ENCODE measurements at places on chromosomes 6 and 20.

DNA sequence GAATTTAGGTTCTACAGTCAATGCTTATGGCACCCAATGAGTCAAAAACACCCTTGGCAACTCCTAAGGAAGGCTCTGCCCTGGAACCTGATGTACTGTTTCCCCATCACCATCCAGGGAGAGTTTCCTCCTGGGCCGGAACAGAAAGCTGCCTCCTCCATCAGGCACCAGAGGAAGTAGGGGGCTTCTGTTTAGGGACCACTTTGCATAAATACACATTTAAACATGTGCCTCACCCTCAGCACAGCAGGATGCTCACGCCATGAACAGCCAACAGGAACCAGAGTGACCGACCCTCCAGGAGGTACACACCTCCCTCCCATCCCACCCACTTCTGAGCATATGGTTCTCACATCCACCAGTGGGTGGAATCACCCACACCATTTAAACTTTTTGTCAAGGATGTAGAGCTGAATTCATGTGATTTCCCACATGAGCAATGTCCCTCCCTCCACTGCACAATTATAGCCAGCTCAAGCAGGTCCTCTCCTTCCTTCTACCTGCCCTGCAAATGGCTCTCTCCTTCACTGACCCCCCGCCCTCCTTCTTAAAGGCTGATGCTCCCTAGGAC is 14.8 kb downstream of the DDRGK1 start:
- no peak for DNase-seq

DNA sequence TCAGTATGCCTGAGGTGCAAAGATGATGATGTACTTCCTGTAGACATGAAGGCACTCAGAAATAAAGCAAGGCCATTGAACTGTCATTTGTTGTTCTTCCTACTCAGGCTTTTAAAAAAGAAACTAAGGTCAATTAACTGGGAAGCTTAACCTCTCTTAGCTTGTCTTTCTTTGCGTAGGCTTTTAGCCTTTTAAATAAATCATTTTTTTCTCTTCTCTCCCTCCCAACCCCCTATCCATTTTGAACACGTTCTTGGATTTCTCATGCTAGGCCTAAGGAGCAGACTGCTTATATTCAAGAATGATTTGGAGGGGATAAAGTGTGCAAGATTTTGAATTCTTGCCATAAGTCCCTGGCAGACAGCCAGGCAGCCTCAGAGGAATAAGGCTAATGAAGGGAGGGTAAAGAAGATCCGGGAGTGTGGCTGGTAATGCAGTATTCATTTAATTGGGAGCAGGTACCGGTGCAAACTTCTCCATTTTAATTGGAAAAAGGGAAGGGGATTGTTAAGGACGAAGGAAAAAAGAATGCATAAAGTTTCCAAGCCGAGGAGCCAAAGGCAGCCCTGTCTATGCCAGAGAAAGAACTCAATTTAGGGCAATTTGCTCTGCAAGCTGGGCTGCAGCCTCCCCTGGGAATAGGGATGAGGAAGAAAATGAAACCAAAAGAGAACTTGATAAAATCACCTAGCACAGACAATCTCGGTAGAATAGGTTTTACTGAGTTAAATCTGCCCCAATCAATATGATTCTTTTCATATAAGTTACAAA is 343.8 kb upstream of the MMS22L start:
- DNase-seq = no peak

DNA sequence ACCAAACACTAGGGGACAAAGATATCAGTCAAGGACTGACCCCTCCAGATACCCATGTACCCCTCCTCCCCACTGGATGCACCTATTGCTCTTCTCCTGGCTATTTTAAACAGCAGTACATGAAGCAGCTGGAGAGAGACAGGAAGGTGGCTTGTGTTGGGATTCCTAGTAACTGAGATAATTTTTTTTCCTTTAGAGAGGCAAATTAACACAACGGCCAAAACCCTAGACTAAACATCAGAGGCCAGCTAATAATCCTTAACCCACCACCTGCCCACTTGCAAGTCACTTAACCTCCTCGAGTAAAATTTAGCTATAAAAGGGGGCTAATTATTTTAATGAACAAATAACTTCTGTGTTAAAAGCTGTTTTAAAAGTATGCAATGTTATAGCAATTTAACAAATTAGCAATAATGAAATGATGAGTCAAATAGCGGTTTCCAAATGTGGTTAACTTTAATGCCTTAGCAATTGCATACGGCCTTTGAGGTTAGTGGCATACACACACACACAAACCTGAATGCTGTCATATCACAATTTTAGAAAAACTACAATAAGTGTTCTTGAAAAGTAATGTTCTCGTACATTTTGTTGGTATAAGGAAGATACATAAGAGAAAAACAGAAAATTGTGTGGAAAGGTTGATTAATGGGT is 151.7 kb downstream of the FRK start:
- no peak for DNase-seq

- no peak for DNase-seq
Measured at GRCh38 chr6:56659721-56660380, 17.2 kb upstream of the DST start.

DNA sequence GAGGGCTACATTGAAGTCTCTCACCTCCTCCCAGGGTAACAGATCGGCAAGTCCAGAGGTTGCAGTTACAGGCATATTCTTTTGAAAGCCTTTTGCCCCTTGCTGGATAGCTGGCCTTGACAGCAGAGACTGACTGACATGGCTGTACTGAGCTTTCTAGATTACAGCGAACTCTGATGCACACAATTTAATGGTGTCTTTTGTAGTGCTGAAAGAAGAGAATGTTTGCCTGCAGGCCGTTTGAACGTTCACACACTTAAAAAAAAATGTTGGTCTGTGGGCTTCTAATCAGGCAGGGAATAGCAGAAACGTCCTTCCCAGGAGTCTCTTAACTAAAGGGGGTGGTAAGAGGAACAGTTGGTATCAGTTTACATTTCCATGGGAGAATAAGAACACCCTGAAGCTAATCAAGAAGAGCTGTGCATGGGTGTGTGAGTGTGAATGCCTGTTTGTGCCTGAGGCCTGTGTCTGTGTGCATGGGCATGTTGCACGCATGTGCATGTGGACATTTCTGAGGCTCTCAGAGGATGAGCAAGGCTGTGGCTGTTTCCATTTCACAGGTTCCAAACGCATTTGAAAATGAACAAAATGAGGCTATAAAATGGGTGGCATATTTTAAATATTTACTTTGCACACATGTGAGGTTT is 213.9 kb upstream of the SSTR4 start:
- no peak for DNase-seq

GRCh38 chr6:156992020-156992804 is 215.0 kb downstream of the ARID1B start:
- DNase-seq = no peak

GRCh38 chr20:3857405-3857804 is 10.8 kb downstream of the MAVS start:
- DNase-seq = no peak

DNA sequence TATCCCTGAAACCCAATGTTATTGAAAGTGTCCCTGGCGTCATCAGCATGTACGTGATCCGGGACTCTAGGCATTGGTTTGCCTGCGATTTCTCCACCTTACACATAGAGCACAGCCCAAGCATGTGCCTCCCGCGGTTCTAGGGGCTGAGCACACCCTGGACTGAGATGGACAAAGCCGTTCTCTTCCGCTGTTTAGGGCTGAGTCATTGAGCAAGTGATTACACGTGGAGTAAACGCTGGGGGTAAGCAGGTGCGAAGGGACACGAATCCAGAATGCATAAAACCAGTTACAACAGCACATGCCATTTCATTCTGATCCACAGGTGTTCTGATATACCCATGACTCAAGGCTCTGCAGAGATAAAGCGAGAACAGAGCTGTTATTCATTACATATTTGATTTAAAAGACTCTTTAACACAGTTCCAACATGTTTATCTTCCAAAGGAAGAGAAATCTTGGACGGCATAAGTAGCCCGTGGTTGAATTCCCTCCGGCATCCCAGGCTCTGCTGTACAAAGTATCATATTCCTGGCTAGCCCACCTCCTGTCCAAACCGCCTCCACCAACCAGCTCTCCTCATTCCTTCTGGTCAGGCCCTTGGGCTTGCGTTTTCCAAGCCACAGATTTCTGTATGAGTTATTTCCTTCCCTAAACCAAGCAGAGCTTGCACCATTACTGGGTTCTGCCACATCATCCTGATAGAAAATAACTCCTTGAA is 36.1 kb upstream of the THBS2 start:
- no peak for DNase-seq

DNA sequence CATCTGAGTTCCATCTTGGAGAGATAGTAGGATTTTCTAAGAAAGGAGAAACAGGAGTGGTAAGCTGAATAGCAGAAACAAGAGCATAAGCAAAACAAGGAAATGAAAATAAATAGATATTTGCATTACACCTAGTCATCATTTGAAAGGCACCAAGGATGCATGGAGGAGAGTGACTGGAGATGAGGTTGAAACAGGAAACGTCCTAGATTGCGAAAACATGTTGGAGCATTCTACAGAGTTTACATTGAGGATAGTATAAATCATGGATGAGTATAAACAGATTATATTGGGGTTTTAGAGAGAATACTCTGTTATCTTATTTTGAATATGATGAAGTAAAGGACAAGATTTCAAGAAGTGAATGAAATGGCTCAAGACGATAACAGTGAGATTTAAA is 507.3 kb downstream of the EYS start:
- DNase-seq = no peak

DNA sequence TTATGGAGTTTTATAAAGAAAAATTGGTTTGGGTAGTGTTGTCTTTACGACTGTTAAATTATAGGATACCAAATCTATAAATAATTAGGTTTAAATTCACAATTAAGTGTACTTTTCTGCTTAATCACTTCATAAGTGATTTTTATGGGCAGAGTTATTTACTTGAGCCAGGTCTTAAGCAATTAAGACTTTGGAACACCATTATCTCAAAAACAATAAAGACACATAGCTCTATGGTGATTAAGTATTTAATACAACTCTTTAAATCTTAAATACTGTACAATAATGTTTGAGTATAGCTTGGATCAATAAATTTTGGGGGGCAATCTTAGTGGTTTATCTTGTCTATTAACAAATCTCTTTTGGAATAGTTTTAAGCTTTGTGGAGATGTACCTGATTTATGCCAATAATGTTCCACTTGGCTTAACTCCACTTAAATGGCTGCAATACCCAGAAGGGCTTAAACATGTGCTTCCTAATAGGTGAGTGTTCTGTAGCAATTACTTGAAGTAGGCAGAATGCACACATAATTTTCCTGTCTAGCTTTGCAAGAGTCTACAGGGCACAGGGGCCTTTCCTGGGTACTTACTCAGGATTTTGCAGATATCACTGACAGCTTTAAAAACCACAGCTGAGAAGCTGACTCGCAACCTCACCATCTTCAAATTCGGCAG is 7.5 kb downstream of the FERMT1 start:
- DNase-seq = no peak

GRCh38 chr6:45791211-45792168 is 224.2 kb downstream of the CLIC5 start:
- DNase-seq = no peak

- DNase-seq = no peak
Measured at GRCh38 chr6:129903082-129903481, 42.0 kb upstream of the TMEM244 start.

DNA sequence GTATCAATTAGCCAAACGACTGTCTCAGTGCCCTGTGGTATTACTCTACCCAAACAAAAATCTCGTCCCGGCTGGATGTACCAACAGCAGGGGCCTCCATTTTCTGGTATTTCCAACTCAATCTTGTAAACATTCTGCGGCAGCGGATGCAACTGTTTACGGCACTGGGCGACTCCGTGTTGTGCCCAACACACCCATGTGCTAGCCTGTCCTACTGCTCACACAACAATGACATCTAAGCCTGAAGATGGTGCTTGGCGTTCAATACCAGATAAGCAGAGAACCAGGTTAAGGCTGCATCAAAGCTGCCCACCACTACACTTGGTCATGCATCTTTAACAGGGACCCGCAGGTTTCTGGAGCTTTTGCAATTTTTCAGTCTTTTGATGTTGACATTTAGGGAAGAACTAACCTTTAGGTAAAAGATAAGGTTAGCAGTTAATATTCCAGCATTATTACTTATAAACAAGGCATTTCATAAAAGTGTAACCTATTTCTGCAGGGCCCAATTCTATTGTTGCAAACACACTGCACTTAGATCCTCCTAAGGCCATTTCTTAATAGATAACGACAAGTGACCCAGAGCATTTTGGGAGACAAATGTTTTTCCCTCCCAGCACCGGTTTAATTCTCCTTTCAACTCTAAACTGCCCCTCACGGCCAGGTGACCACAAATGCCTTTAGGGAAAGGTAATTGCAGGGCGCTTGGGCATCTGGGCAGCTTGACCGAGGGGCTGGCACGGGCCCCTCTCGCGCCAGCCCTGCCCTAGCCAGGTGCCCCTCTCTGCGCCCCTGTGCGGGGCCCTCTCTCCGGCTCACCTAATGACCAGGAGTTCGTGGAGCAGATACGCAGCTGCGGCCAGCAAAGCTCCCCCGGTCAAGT is 945 bp downstream of the FAXC start:
- no peak for DNase-seq

- DNase-seq = no peak
Measured at GRCh38 chr20:34083781-34084180, 28.3 kb downstream of the EIF2S2 start.

DNA sequence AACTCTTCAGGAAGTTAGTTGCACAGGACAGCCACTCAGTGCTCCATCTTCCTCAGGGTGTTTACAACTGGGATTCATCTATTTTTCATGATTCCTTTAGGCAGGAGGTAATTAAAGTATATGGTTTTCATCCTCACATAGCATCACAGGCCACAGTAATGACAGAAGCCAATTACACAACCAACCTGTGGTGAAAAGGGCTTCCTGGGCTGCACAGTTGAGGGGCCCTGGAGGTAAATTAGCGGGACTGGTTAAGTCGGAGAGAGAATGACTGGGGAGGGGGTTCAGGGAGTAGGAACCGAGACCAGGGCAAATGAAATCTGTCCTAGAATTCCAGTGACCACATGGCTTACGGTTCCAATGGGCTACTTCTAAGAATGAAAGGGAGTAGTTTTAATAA is 37.0 kb downstream of the BAK1 start:
- no peak for DNase-seq

GRCh38 chr6:25173951-25174474 is 105.2 kb upstream of the CARMIL1 start:
- no peak for DNase-seq
